Hematopoietic multipotent progenitor cell (in vitro differentiated cells): ENCODE measurements at places on chromosomes 11 and 22.

DNA sequence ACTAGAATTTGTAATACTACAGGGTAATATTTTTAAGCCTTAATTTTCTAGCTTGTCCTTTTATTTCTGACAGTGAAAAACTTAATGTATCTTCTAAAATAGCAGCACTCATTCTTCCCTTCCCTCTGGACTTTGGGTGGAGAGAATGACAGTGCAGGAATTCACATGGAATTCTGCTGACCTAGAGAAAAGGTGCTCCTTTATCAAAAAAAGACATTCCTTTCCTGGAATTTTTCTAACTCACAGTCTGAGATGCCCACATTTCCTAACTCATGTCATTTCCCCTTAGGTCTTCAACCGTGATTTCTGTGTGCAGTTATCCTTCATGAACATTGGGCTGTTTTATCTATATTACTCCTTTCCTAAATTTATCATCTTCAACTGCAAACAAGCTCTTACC lies 137.8 kb upstream of the PDGFD start:
- no peak for DNase-seq

GRCh38 chr11:86138958-86139357 lies 70.1 kb upstream of the PICALM start:
- peak; percentile 66 for DNase-seq

- no peak for DNase-seq
Measured at GRCh38 chr11:92955860-92956259, 13.6 kb upstream of the MTNR1B start.

- no peak for DNase-seq
Measured at GRCh38 chr11:60984149-60984548, 12.7 kb downstream of the CD6 start.

DNA sequence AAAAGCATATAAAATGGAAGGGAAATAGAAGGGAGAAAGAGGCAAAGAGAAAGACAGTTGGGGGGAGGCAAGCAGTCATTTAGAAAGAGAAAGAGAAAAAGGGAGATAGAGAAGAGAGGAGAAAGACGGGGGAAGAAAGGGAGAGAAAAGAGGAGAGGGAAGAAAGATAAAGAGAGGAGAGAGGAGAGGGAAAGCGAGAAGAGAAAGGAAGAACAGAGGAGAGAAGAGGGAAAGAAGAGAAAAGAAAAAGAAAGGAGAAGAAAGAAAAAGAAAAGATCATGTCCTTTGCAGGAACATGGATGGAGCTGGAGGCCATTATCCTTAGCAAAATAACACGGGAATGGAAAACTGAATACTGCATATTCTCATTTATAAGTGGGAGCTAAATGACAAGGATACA lies 247.7 kb downstream of the MIAT start:
- no peak for DNase-seq

DNA sequence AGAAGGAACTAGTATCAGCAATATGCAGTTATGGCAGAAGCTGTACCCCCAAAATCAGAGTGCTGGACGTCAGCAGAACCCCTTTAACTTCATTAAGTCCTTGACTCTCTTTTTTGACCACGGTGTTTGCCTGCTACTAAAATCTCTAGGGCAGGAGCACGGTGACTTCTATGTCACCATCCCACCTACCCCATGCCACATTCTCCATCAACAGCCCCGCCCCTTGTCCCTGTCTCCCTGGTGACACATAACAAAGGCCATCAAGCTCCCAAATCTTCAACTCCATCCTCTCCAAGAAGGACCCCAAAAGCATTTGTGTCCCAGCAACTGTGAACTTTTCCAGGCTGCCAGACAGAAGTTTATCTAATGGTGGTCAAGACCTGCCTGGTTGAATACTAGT lies 894 bp downstream of the ADA2 start:
- no peak for DNase-seq

- DNase-seq: no peak
Measured at GRCh38 chr22:31141551-31141950, 1.2 kb upstream of the PLA2G3 start.

DNA sequence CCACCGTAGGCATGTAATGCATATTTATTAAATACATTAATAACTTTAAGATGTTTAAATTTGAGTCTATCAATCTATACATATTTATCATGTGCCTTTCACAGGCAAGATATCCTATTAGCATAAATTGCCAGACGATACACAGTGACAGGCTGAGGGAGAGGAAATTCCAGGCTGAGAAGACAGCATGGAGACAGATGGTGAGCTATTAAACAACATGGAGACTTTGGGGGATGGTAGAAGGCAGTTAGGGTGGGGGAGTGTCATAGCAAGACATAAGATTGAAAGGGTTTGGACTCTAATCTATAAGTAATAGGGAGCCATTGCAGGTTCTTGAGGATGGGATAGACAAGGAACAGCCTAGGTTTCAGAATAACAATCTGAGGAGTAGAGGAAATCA lies 138.5 kb downstream of the NXPE2 start:
- no peak for DNase-seq

DNA sequence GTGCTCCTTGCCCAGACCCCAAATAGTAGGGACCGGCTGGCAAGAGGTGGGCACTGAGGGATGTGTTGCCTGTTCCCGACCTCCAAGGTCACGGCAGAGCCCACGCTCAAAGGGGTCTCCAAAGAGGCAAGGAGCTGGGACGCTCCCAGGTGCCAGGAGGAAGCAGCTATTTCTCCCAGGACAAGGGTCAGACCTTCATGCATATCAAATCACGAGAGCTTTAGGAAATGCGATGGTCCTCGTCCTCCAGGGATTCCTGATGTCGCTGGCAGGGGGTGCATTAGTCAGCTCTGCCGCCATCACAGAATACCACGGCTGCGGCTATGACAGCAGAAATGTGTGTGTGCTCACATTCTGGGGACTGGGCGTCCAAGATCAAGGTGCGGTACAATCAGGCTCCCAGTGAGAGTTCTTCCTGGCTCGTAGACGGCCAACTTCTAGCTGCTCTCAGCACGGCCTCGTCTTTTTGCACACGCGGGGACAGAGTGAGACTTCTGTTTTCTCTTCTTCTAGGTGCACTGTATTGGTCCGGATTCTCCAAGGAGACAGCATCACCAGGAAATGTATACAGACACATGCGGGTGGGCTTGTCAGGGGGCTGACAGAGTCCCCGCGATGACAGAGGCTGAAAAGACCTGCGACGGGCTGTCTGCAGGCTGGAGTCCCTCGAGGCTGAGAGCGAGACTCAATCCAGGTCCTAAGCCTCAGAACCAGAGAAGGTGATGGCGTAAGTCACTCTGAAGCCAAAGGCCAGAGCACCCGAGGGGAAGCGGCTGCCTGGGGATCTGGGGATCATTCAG lies 81.6 kb downstream of the SHANK2 start:
- DNase-seq: no peak

- DNase-seq: no peak
Measured at GRCh38 chr11:61403658-61404057, 11.3 kb downstream of the TMEM216 start.

GRCh38 chr11:9527481-9528135 lies 45.9 kb upstream of the WEE1 start:
- DNase-seq: no peak

DNA sequence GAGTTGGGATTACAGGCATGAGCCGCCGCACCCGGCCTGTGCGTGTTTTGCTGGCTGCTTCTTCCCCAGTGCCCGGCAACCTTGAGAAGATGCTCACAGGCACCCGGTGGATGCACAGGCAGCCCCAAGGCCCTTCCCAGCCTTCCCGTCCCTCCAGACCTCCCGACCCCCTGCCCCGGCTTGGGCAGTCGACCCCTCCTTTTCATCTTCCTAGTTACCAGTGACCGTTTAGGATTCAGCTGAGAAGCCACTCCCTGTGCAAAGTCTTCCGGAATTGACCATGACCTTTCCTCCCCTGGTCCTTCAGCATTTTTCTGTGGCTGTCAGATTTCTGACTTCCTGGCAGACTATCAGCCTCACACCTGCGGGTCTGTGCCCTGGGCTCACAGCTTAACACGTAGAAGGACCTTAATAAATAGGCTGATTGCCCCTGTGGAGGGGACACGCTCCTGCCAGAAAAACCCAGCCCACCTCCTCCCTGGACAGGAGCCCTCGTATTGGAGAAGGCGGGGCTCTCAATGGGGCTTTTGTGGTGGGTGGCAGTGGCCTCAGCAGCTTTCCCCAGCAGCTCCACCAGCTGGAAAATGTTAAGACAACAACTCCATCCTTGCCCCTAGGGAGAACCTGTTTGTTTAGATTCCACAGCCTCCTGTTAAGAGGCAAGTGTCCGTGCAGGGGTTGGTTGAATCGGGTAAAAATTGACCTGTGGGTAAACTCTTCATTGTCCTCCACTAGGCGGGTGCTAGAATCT lies 10.4 kb upstream of the ANO1 start:
- DNase-seq: no peak

DNA sequence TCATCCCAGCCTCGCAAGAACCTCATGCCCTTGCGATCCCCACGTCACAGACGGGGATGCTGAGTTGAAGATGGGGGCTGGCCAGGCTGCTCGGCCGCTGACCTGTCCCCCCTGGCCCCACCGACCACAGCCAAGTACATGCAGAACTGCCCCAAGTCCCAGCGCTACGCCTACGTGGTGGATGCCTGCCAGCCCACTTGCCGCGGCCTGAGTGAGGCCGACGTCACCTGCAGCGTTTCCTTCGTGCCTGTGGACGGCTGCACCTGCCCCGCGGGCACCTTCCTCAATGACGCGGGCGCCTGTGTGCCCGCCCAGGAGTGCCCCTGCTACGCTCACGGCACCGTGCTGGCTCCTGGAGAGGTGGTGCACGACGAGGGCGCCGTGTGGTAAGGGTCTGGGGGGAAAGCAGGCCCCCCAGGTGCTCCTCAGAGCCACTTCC lies 10.0 kb downstream of the MUC5B start:
- DNase-seq: no peak

DNA sequence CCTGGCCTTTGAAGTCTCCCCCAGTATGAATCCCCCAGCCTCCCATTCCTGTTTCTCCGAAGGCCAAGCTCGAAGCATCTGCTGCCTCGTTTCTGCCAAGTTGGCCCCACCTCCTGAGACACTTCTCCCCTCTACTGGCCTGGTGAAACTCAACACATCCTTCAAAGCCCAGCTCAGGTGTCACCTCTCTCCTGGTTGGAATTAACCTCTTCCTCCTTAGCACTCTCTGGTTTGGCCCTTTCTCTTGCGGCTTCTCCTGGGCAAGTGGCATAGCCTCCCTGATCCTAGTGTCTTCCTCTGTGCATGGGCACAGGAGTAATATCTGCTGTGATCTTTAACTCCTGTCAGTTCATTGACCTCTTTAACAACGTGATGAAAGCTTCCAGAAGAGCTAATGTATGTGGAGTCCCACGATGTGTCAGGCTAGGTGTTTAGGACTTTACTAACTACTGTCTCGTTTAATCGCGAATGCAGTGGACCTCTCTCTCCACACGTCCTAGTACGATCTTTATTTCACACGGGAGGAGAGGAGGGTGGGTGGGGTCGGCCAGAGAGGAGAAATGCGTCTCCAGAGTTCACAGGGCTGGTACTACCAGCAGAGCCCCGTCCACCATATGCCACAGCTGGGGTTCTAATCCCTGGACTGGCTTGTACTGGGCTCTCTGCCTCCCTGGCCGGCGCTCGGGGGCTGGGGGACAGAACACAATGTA lies 826 bp upstream of the PTPRJ start:
- DNase-seq: no peak

GRCh38 chr22:37202716-37203115 lies 9.6 kb downstream of the SSTR3 start:
- DNase-seq: no peak

DNA sequence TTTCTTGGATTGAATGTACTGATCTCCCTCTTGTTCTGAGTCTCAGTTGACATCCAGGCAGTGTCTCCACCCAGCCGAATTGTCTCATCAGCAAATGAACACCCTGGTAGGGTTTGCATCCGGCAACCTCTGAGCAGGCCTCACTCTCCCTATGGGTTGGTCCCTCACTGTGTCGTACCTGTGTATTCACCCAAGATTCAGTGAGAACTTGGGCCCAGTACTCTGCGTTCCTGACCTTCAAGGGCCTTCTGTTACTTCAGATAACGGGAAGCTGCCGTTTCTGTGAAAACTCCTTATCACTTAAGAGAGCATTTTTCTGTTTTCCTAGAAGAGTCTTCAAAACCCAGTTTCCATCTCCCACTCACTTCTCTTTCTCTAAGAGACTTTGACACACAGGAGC lies 915.6 kb downstream of the TBC1D22A start:
- no peak for DNase-seq

DNA sequence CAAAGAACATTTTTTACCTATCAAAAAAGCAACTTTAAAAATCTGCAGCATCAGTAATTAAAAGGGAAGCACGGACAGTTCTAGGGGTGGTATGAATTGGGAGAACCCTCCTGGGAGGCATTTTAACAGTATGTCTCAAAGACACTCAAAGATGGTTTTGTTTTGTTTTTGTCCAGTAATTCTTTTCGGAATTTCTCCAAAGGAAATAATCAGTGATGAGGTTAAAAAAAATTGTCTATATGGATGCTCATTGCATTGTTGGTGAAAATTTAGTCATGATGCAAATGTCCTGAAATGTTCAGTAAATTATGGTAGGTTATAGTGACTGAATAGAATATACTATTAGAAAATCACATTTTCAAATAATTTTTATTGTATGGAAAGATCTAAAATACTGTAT lies 115.1 kb downstream of the ATXN10 start:
- DNase-seq: no peak

DNA sequence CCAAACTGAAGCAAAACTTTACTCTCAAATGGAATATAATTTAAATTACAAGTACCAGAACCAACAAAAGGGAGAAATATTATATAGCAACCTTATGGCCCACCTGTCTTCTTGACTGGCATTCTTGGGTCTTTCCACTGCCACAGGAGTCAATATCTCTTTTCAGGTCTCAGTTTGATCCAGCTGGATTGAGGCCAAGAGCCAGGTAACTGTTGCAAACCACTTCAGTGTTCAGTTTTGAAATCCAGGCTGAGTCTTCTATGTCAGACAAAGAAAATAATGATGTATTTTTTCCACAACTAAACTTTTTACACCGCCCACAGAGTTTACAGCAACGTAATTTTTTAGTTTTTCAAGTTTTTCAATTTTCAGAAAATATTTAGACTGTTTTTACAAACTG lies 648 bp downstream of the DLG2 start:
- no peak for DNase-seq

GRCh38 chr11:31303644-31304180 lies 65.8 kb downstream of the DCDC1 start:
- no peak for DNase-seq

- peak; percentile 45 for DNase-seq
Measured at GRCh38 chr11:34466802-34467488, 28.2 kb downstream of the CAT start.

- DNase-seq: no peak
Measured at GRCh38 chr22:22906907-22907550, 19.4 kb downstream of the IGLL5 start.

DNA sequence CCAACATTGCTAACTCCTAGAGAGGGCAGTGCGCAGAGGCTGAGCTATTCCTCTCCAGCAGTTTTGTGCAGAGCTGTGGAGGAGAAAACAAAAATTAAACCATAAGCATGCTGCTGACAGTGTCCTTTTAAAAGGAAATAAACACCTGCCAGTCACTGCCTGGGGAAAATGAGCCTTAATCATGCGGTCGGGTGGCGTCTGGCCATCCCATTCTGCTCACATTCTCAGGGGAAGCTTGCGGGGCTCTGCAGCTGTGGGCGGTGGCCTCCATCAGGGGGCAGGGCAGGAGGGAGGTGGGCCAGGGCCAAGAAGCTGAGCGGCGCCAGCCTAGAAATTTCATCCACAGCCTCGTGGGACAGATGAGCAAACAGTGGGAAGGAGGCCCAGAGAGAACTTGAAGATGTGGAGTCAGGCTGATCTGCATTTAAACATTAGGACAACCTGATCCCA lies 71.0 kb upstream of the TP53I11 start:
- no peak for DNase-seq
